Activated CD4-positive, alpha-beta T cell treated with anti-CD3 and anti-CD28 coated beads, Interleukin-2, amount 50 U/mL, for 16 hours (primary cell): ENCODE measurements at places on chromosomes 4 and X.
A peak's percentile ranks its signal among the peaks of the same experiment; 100 is the strongest.

GRCh38 chr4:2426711-2427275, 8.0 kb downstream of the CFAP99 start:
- no peak for DNase-seq

DNA sequence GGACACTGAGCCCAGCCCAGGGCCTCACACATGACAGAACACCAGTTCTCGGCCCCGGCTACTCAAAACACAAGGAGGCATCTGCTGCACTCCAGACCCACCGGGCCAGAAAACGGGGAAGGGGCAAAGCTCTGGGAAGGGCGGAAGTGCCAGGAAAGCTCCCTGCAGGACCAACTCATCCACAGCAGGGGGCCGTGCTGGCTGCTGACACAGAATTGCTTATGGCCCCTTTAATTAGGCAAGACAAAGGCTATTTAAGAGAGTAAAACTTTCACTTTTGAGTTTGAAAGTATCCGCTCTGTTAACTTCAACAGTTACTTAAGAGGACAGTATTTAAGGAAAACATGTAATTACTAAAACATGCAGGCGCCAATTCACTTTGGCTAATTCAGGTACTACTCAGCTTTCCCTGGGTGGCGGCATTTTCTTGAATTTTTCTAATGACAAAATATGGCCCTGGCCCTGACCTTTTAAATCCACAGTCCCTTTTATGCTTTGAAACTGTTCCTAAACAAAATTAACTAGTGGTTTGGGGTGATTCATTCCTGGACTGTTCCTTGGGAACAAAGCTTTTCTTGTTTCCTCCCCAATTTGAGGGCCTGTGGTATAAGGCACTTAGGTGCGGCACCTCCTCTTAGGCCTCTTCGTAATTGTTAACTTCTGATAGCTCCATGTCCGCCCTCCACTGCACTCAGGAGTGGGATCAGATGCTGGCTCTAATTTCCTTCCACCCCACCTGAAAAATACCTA, 40.4 kb downstream of the NSG1 start:
- DNase-seq: no peak

- DNase-seq: no peak
Measured at GRCh38 chrX:68428431-68428830, 4.9 kb downstream of the OPHN1 start.

DNA sequence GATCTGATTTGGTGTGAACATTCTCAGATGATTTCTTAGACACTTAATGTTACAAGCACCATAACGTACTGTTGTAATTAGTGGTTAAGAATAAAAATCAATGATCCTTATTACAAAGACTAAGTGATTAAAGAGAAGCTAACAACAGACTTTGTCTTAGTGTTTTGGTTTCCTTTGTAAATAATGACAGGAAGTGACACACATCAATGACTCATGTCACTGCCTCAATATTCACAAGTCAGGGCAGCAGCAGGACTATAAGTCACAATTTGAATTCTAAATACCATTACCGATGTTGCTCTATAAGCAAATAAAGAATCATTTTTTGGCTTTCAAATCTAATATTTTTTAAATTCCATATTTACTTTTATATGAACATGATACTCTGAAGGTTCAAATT, 115.8 kb upstream of the FAT4 start:
- no peak for DNase-seq

- no peak for DNase-seq
Measured at GRCh38 chr4:109914322-109914721, 1.6 kb downstream of the EGF start.

DNA sequence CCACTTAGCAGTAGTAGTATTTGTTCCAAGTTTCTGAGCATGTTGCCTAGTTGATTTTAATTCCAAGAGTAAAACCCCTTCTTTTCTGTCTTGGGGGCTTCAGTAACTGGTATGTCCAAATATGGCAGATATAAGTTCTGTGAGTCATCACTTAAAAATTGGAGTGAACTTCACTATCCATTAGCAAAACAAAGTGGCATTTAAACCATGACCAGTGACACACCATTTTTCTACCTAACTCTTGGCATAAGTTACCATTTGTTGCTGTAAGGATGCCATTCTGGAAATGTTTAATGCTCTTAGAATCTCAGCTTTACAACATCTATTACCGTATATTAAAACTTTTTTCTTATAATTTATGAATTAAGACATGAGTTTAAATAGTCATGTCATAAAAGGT, 102.0 kb downstream of the CBR4 start:
- no peak for DNase-seq

- no peak for DNase-seq
Measured at GRCh38 chrX:55033429-55033828, 2.7 kb upstream of the ALAS2 start.

DNA sequence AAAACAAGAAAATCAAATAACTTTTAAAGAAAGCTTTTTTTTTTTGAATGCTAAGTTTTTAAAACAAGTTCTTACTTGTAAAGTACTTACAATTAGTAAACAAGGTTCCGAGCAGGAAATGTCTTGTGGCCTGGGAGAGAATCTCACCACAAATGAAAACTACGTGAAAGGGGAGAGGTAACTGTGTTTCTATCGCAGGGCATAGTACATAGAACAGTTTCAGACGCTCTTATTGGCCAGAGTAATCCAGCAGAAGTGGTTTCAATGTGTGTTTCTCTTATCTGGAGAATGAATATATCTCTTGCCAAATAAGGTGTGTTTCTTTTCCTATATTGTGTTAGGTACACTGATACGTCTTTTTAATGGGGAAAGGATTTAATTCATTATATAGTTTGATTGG, at the start of gene PLAC8:
Gene PLAC8 (minus strand): TSS at position 154 of the 400 bp plus-strand sequence. CDS start 6,808 bp downstream, outside the sequence.
- peak; percentile 59 for DNase-seq

GRCh38 chr4:44447563-44448504, 775 bp downstream of the KCTD8 start:
- no peak for DNase-seq

DNA sequence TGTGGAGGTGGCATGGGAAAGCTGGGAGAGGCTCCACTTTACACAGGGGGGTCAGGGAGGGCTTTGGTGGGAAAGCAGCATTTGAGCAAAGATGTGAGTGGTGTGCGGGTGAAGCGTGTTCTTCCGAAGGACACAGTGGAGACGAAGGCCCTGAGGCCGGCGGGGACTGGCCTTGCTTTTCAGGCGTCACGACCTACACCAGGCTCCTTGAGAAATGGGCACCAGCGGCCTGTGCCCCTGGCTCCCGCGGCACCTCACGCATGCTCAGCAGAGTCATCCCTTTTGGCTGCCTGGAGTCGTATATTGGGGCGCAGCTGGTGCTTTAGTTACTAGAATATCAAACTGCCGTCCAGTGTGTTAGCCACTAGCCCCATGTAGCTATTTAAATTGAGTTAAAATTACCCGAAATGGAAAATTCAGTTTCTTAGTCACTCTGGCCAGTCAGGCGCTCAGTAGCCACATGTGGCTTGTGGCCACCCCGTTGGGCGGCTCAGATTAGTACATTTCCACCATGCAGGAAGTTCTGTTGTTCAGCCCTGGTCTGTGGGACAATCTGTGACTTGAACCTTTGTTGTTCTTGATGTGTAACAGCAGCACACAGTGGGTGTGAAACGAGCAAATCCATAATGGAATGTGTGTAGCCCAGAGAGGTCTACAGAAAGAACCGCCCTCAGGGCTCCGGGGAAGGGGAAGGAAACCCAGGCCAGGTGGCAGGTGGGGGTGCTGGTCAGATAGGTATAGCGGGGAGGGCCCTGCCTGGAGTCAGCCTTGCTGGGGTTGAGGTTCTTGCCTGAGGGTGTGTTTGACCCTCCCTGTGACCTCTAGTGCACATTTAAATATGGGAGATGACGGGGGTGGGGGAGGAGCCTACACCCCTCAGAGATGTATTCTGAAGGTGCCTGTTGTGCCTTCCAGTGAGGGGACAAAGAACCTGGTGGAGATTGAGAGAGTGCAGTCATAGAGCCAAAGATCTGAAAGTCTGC, 30.4 kb downstream of the TBC1D14 start:
- DNase-seq: peak; percentile 26

DNA sequence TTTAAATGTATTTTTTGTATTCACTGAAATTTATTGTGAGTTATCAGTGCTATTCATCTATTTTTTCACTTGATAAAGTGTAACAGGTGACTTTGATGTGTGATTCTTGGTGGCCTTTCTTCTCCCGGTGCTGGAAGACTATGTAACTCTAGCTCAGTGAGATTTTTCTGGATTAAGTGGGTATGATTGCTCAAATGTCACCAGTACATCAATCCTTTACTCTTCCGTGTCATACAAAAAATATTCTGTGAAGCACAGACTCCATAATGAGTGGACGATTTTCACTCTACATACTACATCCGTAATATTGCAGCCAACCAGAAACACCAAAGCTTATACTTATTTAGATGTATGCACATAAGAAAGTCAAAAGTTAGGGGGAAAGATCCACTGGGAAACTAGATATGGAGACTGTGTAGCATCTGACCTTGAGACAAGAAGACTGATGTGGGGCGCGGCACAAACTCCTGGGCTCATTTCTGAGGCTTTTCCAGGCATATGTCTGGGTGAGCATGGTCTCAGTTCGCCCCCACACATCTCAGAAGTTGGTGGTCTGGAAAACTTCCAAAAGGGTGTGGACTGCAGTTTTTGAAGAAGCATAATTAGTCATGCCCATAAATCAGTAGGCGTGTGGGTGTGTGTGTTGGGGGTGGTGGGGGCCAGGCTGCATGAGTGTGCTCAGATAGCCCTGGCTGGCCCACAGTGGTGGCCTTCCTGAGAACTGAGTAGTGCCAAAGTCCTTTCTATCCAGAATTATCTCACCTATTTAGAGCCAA, 53.9 kb upstream of the TENM3 start:
- no peak for DNase-seq

- DNase-seq: no peak
Measured at GRCh38 chr4:175109933-175110332, 191.8 kb downstream of the ADAM29 start.

DNA sequence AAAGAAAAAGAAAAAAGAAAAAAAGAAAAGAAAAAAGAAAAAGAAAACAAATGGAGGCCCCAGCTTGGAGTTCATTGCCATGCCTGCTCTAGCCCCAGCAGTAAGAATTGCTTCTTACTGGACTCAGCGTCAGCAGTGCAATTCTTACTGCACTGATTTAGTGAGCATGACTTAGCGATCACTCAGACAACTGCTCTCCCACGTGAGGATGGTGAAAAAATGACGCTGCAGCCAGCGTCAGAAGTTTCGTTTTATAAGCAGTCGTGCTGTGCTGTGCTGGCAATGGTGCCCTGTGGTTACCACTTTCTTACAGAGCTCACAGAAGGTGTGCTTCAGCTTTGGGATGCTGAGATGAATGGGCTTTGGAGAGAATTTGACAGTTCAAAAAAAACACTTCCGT, 68.3 kb upstream of the DDX3X start:
- peak; percentile 85 for DNase-seq

- DNase-seq: no peak
Measured at GRCh38 chrX:68345025-68345424, 88.3 kb downstream of the OPHN1 start.

- no peak for DNase-seq
Measured at GRCh38 chr4:152708796-152709195, 29.0 kb upstream of the TMEM154 start.

GRCh38 chr4:153084980-153085630, 119.1 kb upstream of the TRIM2 start:
- peak; percentile 82 for DNase-seq

DNA sequence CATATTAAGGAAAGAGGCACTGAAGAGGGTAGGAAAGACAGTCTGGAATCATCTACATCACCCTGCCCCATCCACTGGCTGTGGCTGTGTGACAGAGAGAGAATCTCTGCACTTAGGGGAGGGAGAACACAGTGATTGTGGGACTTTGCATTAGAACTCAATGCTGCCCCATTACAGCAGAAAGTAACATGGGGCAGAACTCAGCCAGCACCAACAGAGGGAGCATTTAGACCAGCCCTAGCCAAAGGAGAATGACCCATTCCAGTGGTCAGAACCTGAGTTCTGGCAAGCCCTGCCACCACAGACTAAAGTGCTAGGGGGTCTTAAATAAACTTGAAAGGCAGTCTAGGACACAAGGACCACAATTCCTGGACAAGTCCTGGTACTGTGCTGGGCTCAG, 37.9 kb downstream of the ZNF330 start:
- no peak for DNase-seq

- DNase-seq: peak; percentile 48
Measured at GRCh38 chrX:48025561-48025960, 18.8 kb downstream of the SPACA5 start.

DNA sequence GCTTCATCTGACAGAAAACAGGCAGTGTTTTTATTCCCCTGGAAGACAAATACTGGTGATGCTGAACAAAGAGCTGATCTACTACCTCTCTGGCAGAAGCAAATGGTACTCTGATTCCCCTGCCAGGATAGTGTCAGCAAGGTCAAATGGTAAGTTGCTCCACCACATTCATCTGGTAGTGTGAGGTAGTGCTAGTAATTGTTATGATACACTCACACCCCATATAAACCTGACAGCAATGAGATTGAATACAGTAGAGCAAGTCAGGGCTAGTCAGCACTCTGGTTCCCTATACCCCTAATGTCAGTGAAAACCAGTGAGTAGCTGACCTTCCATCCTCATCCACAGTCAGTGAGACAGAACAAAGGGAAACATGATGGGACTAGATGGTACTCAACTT, 3.4 kb upstream of the SPIN4 start:
- DNase-seq: no peak

- DNase-seq: no peak
Measured at GRCh38 chr4:21476757-21477156, 471.8 kb downstream of the KCNIP4 start.

- DNase-seq: no peak
Measured at GRCh38 chr4:112277705-112278448, 7.8 kb downstream of the TIFA start.

GRCh38 chrX:33156152-33156726, 55.1 kb downstream of the DMD start:
- no peak for DNase-seq

GRCh38 chrX:153609917-153610835, 11.2 kb upstream of the CCNQ start:
- peak; percentile 69 for DNase-seq

DNA sequence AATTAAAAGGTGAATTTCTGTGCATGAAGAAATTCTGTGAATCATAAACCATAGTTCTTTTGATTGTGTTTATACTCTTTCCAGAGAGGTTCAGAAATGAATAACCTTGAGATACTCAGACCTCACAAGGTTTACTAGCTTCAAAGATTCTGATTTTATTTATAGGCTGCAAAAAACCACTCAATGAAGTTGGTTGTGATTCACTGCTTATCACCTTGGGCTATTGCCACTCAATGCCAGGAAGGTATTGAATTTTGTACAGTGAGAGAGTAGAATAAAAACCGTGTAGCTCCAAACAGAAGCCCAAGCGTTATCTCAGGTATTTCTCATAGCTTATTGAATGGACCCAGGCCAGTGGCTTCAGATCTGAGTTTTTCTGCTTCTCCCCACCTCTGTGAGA, 118.7 kb downstream of the FHIP1A start:
- no peak for DNase-seq

DNA sequence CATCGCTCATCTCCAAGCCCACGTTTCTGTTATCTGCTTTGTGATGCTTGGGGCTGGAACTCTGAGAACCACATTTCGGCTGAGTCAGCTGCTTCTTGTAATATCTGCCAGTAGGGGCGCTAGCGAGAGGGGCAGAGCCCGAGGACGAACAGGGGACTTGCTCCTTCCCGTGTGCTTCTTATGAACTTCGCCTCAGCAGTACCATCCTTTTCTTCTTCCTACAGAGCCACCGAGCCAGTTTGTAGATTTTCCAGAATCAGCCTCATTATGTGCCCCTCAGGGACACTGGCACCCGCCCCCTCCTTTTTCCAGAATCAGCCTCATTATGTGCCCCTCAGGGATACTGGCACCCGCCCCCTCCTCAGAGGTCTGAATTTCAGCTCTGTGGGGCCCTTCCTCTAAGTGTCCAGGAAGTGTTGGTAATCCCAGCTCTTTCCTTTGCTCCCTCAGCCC, 441.7 kb upstream of the RASGEF1B start:
- DNase-seq: peak; percentile 65

- DNase-seq: no peak
Measured at GRCh38 chr4:41141900-41142299, 72.4 kb downstream of the APBB2 start.
